GM13976 (cell line): ENCODE measurements at places on chromosomes 1 and 21.

DNA sequence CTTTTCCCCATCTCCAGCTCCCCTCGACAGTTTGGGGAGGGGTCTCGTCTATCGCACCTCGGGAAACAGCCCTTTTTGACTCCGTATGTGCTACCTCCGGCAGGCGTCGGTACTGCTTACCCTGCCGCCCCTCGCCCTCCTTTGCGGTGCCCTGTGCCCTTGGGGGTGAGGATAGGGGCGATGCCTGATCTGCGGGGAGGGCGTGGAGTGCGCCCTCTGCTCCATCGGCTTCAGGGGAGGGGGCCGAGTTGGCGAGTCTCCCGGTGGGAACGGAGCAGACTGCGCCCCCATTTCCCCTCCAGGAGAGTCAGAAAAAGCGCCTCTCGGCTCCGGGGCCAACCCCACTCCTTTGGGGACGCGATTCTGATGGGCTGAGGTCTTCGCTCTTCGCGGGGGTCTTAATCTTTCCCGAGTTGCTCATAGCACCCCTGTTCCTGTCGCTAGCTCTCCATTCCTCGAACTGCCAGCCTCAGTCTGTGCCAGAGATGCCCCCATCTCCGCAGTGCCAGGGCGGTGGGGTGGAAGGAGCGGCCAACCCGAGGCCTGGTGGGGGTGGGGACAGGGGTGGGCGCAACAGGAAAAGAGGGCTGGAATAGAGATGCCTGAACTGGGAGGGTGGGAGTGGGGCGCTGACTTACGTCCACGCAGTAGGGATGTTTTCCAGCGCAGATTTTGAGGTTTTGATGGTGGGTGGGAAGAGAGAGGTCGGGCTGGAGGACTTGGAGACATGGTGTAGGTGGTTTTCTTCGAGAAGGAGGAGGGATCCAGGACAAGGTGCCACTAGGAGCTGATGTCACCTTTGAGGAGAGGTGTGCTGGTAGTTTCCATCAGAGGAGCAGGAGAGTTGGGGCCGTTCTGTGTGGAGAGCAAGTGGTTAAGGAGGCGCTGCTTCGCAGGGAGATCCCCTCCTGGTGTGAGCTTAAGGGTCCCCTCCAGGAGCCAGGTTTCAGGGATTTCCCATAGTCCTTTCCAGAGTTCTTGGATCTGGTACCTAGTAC, 674 bp downstream of the PPFIA4 start:
- DNase-seq: peak; percentile 27

DNA sequence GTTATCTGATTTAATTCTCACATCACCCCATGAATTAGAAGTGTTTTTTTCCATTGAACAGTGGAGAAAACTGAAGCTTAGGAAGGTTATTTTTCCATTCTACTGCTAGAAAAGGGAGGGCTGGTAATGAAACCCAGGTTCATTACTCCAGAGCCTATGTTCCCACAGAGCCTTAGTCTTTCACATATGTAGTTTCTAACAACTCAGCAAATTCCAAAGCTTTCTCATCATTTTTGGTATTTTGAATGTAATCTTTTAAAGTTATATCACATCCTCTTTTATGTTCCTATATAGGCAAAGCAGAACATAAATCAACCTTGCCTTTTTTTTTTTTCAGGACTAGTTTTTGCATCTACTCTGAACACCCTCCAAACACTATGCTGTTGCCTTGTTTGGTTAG, 131.9 kb upstream of the BEND5 start:
- DNase-seq: no peak

DNA sequence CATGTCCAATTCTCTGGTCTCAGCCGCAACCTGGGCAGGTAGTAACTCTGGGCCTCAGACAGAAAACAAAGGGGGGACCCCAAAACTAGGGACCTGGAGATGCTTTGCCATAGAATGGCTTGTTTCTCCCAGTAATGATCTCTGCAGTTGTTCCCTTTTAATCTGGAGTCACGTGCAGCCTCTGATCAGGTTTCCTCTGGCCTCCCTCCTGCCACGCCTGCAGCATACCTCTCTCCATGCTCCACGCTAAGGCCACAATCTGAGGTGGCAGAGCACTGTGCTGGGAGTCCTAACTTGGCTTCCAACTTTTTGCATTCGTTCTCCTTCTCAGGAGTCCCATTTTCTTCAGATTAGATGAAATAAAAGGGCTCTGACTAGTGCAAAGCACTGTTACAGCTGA, 1.9 kb downstream of the PABPC4 start:
- no peak for DNase-seq

DNA sequence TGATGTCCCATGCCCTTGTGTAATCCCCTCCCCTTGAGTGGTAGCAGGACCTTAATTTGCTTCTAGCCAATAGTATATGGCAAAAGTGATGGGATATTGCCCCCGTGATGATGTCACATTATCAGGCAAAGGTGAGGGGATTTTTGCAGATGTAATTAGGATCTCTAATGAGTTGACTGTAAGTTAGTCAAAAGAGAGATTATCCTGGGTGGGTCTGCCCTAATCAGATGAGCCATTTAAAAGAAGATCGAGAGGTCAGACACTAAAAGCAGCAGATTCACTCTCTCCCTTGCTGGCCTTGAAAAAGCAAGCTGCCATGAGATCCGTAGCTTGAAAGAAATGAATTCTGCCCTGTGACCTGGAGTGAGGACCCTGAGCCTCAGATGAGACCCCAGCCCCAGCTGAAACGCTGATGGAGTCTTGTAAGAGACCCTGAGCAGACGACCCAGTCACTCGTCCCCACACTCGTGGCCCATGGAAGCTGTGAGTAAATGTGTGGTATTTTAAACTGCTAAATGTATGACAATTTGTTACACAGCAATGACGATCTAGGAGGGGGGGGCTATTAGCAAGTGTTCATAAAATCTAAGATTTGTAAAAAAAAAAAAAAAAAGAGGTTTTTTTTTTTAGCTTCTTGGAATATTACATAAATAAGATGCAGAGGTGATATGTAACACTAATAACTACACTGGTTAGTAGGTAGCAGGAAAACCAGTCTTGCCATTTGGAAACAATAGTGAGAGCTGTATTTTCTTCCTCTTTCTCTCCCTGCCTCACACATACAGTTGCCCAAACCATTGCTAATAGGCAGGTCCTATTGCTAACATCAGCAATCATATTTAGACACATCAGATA, 50.3 kb upstream of the TARBP1 start:
- DNase-seq: no peak

GRCh38 chr1:91611483-91611917, 110.8 kb downstream of the CDC7 start:
- no peak for DNase-seq

DNA sequence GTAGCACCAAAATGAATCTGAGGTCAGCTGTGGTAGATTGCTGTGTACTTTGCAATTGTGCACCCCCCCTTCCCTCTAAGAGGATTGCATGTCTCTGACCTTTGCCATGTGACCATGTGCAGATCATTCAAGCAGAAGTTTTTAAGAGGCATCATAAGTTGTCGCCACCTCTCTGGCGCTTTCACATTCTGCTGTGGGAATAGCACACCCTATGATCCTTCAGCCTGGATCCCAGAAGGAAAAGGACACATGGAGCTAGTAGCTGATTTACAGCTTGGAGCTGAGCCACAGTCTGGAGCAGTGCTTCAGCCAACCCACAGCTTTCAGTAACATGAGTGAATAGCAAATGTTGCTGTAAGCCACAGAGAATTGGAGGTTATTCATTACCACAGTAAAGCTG, 158.5 kb downstream of the TSEN15 start:
- DNase-seq: no peak

DNA sequence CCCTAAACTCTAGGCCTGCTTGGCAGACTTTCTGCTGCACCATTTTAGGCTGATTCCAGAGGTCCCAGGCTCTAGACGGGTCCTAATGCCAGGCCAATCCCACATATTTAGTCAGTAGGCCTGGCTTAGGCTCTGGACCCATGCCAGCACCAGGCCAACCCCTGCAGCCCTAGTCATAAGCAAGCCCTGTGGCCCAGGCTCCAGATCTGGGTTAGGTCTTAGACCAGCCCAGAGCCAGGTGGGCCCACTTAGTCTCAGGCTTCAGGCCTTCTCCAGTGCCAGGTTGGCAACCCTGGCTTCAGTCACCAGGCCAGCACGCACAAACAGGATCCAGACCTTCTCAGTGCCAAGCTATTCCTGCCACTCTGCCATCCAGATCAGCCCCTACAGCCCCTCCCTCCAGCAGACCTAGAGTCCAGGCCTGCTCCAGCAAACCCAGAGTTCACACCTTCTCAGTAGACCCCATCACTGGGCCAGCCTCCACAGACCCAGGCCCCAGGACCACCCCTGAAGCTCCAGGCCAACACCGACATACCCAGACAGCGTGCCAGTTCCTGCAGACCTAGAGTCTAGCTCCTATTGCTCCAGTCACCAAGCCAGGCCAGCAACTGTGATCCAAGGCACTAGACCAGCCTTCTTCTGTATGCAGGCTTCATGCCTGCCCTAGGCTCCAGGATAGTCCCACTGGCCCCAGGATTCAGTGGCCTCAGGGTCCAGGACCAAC, 467.6 kb downstream of the RWDD3 start:
- DNase-seq: no peak

GRCh38 chr1:10208537-10208936, 1.8 kb upstream of the KIF1B start:
- DNase-seq: no peak

GRCh38 chr1:222057162-222057561, 315.3 kb upstream of the DUSP10 start:
- no peak for DNase-seq

DNA sequence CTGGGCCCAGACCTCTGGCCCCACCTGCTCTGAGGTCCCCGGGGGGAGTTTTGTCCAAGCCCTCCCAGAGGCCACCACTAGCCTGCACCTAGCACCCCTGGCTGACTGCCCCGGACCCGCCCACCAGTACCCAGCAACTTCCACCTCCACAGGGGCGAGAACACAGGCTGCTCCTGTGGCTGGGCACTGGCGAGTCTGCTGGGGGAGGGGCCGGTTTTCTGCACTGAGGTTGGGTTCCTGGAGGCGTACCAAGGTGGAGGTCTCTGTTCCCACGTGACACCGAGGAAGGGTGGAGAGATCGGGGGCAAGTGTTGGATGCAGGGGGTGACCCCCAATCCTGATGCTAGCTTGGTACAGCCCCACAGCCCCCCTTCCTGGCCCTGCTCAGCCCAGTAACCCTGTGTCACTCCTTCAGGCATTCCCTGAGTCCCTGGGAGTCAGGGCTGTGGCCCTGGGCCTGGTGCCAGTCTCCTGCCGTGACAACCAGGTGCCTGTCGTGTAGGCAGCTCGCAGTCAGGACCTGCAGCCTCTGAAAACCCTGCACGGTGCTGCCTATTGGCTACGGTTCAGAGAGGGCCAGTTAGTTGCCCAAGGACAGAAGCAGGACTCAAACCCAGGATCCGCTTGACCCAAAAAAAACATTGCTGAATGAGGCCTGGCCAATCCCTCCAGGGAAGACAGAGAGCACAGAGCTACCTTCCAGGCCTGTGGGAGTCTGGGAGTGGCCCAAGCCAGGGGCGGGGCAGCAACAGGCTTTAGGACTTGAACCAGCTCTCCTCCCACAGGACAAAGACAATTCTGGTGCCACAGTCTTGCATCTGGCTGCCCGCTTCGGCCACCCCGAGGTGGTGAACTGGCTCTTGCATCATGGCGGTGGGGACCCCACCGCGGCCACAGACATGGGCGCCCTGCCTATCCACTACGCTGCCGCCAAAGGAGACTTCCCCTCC, 3.1 kb downstream of the ESPN start:
- DNase-seq: no peak

DNA sequence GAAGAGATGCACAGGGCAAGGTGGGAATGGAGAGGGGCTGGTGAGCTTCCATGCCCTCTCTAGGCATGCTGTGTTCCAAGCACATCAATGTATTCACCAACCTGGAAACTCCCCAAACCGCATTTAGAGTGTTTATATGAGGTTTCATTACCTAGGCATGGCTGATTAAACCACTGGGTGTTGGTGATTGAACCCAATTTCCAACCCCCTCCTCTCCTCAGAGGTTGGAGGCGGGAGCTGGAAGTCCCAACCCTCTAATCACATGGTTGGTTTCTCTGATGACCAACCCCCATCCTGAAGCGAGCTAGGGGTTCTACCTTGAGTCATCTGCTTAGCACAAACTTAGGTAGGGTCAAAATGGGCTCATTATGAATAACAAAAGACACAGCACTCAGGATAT, 3.0 kb upstream of the PPIE start:
- DNase-seq: no peak

GRCh38 chr1:246383239-246383589, 123.9 kb downstream of the SMYD3 start:
- DNase-seq: no peak

GRCh38 chr1:71240656-71241055, 159.8 kb upstream of the ZRANB2 start:
- DNase-seq: no peak

- no peak for DNase-seq
Measured at GRCh38 chr1:10674700-10675609, 121.5 kb downstream of the CASZ1 start.

GRCh38 chr1:192657760-192658159, 21.8 kb downstream of the RGS13 start:
- no peak for DNase-seq

- DNase-seq: peak; percentile 39
Measured at GRCh38 chr1:182786223-182786994, 3.2 kb upstream of the NPL start.

DNA sequence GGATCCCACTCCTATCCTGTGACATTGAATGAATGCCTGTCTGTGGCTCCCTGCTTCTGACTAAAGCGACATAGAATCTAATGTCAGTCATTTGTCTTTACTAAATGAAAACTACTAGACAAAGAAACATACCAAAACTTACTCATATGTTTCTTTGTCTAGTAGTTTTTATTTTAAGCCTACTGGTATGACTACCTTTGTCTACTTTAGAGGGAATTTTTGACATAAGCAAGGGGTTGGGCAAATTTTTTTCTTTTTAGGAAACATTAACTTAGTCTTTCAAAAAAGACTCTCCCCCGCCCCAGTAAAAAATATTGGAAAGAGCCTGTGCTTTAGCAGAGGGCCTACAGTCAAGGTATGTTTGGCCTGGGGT, 4.9 kb downstream of the NEK7 start:
- no peak for DNase-seq

- DNase-seq: no peak
Measured at GRCh38 chr1:245291351-245291750, 136.6 kb downstream of the KIF26B start.

GRCh38 chr1:86950712-86951419, 36.4 kb downstream of the HS2ST1 start:
- DNase-seq: no peak

GRCh38 chr1:247087256-247087655, 8.6 kb upstream of the ZNF670 start:
- no peak for DNase-seq
